ENCODE measurements at places on chromosomes 5 and 9.

- no peak for DNase-seq
Measured at GRCh38 chr5:139667001-139667729, 19.0 kb downstream of the CXXC5 start.

GRCh38 chr5:154196955-154197652 lies 6.6 kb downstream of the GALNT10 start:
- DNase-seq = no peak

- no peak for DNase-seq
Measured at GRCh38 chr5:127839496-127840197, 136.5 kb downstream of the CCDC192 start.

DNA sequence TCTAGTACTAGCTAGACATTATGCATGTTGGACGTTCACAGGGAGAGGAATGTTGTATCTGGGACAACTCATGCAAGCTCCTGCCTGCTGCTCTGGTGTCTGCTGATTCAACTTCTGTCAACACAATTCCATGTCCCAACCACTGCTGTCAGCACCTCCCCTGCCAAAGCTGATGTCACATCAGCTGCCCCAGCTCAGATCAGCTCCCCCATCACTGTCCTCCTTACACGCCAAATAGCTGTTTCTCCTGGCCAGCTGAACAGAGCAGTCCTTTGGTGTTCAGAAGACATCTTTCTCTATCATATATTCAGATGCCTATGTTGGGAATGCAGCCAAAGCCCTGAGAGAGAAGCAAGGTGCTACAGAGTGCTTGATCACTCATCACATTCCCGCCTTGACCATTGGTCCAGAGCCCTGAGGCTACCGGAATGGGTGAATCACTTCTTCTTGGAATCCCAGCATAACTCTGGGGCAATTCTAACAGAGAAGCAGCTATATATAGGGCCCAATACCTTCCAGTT lies 223.3 kb downstream of the SEC61B start:
- no peak for DNase-seq
